ENCODE measurements at places on chromosomes 6 and 20. TPM values are rescaled to one million over a fixed set of nuclear protein-coding genes. Genes with fewer than 3 reads are reported as not detected.

The SLC17A5 gene
- total RNA-seq: 1.7 TPM

The BCAS4 gene
- total RNA-seq: 16.6 TPM

The SLC32A1 gene
- not detected for total RNA-seq

The BNIP5 gene
- total RNA-seq: not detected

The BEND6 gene
- not detected for total RNA-seq

The C6orf52 gene
- total RNA-seq: 1.3 TPM

The ATAT1 gene
- 6.9 TPM for total RNA-seq

The MTFR2 gene
- 19.2 TPM for total RNA-seq

The ADTRP gene
- 52.1 TPM for total RNA-seq

The DCDC2 gene
- not detected for total RNA-seq

The FRMD1 gene
- total RNA-seq: not detected

The PKIB gene
- not detected for total RNA-seq

The GPX5 gene
- not detected for total RNA-seq

The LY86 gene
- 1.8 TPM for total RNA-seq

The IPCEF1 gene
- 24.4 TPM for total RNA-seq

The TMEM244 gene
- total RNA-seq: not detected

The PACRG gene
- not detected for total RNA-seq

The OR12D1 gene
- total RNA-seq: not detected

- DNase-seq: no peak
- no peaks in the 10 kb centered on the region for H3K36me3 ChIP-seq
- no peaks in the 10 kb centered on the region for H3K4me1 ChIP-seq
- H3K27ac ChIP-seq: no peak overlapping the region
- no peaks in the 10 kb centered on the region for H3K27me3 ChIP-seq
Observed at GRCh38 chr20:37358366-37359150, 12.6 kb downstream of the SRC start.

- peaks cover 75% of the 10 kb centered on the region for H3K4me1 ChIP-seq
- no peaks in the 10 kb centered on the region for H3K27me3 ChIP-seq
- H3K27ac ChIP-seq: peak overlapping the region; percentile 96
- H3K4me3 ChIP-seq: peak overlapping the region; percentile 92
Observed at GRCh38 chr6:24910331-24910960, 25.3 kb downstream of the RIPOR2 start.

DNA sequence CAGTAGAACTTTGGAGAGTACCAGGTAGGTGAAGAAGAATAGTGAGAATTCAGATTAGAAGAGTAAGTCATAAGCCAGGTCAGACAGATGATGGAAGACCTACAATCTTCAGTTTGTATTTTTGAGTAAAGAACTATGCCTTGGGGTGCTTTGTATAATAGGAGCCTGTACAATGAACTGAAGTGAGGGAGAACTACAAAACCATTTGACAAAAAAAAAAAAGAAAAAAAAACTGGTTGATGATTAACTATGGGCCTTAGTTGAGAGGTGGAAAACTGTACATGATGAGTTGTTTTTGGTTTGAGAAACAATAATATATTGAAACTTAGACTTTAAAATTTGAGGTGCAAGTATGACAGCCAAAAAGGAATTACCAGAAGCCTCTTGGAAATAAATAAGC, 25.7 kb downstream of the VTA1 start:
- no peaks in the 10 kb centered on the region for H3K27me3 ChIP-seq
- H3K36me3 ChIP-seq: peaks cover 54% of the 10 kb centered on the region
- no peak overlapping the region for H3K4me3 ChIP-seq
- no peak for DNase-seq

DNA sequence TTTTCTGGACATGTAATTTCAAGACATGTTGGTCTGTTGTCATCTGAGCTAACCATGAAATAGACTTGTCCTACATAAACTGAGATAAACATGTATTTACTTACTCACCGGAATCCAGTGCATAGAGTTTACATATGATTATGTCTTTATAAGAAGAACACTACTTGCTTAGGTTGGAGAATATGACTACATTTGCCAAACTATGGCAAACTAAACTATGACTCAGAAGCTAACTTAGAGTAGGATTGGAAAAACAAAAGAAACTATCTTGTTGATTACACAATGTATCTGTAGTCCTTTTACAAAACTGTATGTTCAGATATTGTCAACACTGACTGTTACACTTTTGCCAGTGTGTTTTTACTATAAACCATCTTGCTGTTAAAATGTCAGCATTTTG, 113.3 kb downstream of the CRYBG1 start:
- H3K27ac ChIP-seq: no peak overlapping the region
- H3K4me1 ChIP-seq: peaks cover 11% of the 10 kb centered on the region
- H3K4me3 ChIP-seq: no peak overlapping the region
- no peaks in the 10 kb centered on the region for H3K36me3 ChIP-seq

DNA sequence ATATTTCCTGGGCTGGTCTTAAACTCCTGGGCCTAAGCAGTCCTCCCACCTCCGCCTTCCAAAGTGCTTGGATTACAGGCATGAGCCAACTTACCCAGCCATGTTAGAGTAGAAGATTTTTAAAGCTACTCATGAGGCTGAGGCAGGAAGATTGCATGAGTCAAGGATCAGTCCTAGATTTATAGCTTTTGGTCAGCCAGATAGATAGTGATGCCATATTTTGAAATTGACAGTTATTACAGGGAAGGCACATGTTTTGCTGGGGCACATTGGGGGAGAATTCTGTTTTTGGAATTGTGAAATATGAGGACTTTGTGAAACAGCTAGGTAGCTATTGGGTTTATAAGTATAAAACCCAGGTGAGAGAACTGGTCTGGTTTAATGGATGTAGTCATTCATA, 40.9 kb downstream of the DOP1A start:
- no peaks in the 10 kb centered on the region for H3K4me1 ChIP-seq
- no peak overlapping the region for H3K27ac ChIP-seq
- peaks cover 25% of the 10 kb centered on the region for H3K36me3 ChIP-seq
- DNase-seq: no peak

GRCh38 chr6:15129887-15130286, 116.0 kb upstream of the JARID2 start:
- no peaks in the 10 kb centered on the region for H3K27me3 ChIP-seq
- peak overlapping the region; percentile 50 for H3K27ac ChIP-seq
- H3K4me3 ChIP-seq: no peak overlapping the region
- peak; percentile 16 for DNase-seq
- H3K4me1 ChIP-seq: peaks cover 13% of the 10 kb centered on the region
- H3K36me3 ChIP-seq: no peaks in the 10 kb centered on the region

DNA sequence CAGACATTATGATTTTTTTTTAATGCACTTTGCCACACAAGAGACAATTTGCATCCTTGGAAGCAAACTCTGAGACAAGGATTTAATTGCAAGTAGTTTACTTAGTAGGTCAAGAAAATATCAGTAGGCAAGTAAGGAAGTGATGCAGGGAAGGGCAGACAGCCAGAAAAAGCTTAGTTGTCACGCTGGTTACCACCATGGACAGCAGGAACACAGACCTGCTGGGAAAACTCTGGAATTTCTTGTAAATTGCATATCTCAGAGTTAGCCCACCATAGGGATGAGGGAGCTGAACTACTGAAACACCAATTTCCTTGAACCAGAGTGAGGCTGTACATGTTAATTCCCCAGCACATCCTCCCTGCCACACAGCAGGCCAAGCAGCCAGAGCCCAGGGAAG, 92.7 kb downstream of the L3MBTL3 start:
- H3K4me1 ChIP-seq: peaks cover 10% of the 10 kb centered on the region
- H3K27me3 ChIP-seq: no peaks in the 10 kb centered on the region
- no peak overlapping the region for H3K4me3 ChIP-seq
- DNase-seq: no peak
- peaks cover 30% of the 10 kb centered on the region for H3K36me3 ChIP-seq
- no peak overlapping the region for H3K27ac ChIP-seq

DNA sequence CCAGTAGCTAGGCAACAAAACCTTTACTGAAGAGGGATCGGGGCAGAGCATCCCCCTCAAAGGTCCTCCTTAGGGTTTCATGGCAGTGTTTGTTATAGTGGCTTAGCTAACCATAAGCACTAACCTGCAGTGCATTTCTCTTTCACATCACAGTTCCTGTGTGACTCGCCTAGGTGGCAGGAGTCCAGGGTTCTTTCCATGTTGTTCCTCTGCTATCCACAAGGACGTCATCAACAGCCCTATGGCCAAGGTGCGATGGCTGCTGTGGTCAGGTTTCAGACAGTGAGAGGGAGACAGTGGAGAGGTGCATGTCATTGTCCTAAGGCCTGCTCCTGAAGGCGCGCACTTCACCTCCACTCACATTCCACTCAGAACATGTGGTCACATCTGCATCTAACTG, 38.8 kb upstream of the FOXA2 start:
- no peaks in the 10 kb centered on the region for H3K4me1 ChIP-seq
- no peaks in the 10 kb centered on the region for H3K36me3 ChIP-seq
- no peak overlapping the region for H3K4me3 ChIP-seq
- DNase-seq: no peak
- H3K27me3 ChIP-seq: no peaks in the 10 kb centered on the region

GRCh38 chr6:63671098-63671754, 35.6 kb downstream of the PHF3 start:
- peaks cover 13% of the 10 kb centered on the region for H3K36me3 ChIP-seq
- no peaks in the 10 kb centered on the region for H3K27me3 ChIP-seq
- H3K4me3 ChIP-seq: no peak overlapping the region
- no peak overlapping the region for H3K27ac ChIP-seq
- peaks cover 37% of the 10 kb centered on the region for H3K4me1 ChIP-seq
- DNase-seq: no peak

- no peak for DNase-seq
Observed at GRCh38 chr6:42433409-42433808, 18.3 kb downstream of the TRERF1 start.

GRCh38 chr20:37381621-37382471, 35.9 kb downstream of the SRC start:
- no peak for DNase-seq
- H3K36me3 ChIP-seq: no peaks in the 10 kb centered on the region
- H3K27me3 ChIP-seq: peaks cover 4% of the 10 kb centered on the region
- H3K4me1 ChIP-seq: peaks cover 13% of the 10 kb centered on the region
- H3K4me3 ChIP-seq: no peak overlapping the region

GRCh38 chr20:22688485-22688884, 104.1 kb upstream of the FOXA2 start:
- H3K36me3 ChIP-seq: no peaks in the 10 kb centered on the region
- no peak overlapping the region for H3K4me3 ChIP-seq
- H3K27me3 ChIP-seq: peaks cover 6% of the 10 kb centered on the region
- no peak overlapping the region for H3K27ac ChIP-seq

DNA sequence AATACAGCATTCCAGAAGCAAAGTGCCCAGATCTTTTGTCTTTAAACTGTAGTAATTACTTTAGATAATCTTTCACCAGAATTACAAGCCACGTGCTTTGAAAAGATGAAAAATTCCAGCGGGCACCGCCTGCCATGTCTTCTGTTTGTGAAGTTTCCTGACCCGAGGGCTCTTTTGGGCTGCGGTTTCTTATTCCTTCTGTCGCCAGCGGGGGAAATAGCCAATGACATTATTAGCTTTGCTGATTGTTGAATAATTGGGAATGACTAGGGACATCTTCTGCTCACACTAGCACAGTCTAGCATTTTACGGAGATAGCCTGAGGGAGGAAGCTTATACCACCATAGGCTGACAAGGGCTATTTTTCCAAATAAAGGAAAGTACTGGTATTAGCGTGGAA, 124.7 kb downstream of the SAMD5 start:
- H3K27ac ChIP-seq: no peak overlapping the region
- no peak for DNase-seq
- peaks cover 2% of the 10 kb centered on the region for H3K27me3 ChIP-seq
- no peaks in the 10 kb centered on the region for H3K4me1 ChIP-seq
- no peak overlapping the region for H3K4me3 ChIP-seq

DNA sequence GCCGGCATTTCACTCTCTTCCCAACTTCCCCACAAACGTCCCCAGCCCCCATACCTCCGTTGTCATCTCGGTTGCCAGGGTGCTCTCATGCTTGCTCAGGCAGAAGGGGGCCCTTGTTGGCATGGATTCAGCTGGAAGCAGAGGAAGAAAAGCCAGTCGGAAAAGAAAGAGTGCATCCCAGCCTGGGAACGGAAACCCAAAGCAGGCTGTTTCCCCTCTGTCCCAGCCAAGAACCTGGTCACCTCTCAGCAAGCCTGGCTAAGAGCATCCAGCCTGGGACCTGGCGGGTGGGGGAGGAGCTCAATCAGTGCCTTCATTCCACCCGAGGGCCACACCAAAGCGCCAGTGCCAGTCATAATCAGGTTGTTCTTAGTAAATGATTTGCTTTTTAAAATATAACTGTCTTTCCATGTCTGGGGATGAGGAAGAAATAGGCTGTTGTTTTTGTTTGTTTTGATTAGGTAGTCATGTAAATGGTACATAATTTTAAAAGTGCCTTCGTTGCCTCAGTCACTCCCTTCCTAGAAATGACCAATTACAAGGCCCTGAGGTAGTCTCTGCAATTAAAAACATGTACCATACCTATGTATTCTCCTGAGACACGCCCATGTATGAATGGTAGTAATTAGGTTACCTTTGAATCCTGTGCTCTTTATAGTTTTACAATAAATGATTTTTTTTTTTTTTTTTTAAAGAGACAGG, 21.1 kb downstream of the CHMP4B start:
- H3K36me3 ChIP-seq: peaks cover 26% of the 10 kb centered on the region
- no peak for DNase-seq
- H3K4me1 ChIP-seq: peaks cover 49% of the 10 kb centered on the region
- no peak overlapping the region for H3K4me3 ChIP-seq
- no peaks in the 10 kb centered on the region for H3K27me3 ChIP-seq

DNA sequence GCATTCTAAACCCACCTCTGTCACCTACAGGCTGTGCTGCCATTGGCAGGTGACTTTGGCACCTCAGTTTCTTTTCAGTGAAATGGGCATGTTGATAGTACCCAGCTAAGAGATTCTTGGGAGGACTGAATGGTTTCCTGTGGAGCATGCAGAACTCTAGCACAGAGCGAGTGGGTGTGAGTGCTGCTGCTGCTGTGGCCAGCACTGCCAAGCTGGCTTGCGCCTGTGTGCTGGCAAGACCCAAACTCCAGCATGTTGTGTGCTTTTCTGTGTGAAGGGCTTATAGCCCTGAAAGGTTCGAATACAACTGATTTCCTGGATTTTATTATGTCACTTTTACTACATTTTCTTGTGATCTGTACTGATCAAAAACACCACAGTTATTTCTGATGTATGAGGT, 78.1 kb upstream of the KIF25 start:
- H3K4me1 ChIP-seq: no peaks in the 10 kb centered on the region
- DNase-seq: no peak
- H3K27me3 ChIP-seq: peaks cover 3% of the 10 kb centered on the region
- no peak overlapping the region for H3K27ac ChIP-seq
- no peaks in the 10 kb centered on the region for H3K36me3 ChIP-seq

DNA sequence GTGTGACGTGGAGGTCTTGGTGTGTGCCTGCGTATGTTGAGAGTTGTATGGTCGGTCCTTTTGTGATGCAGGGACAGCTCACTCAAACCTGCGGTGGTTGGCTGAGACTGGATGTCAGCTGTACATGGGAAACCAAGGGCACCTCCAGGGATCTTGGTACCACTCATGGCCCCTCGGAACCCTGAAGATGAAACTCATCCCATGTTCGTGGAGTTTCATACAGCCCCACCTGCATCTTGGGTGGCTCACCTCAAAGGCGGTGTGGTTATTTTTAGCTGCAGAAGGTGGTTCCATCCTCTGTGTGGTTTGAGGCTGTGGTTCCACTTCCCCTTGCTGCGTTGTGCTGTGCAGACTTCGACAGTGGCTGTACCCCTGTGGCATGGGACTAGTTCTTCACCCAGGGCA, 52.6 kb upstream of the SLC22A1 start:
- no peak for DNase-seq
- H3K27ac ChIP-seq: no peak overlapping the region
- no peak overlapping the region for H3K4me3 ChIP-seq
- no peaks in the 10 kb centered on the region for H3K27me3 ChIP-seq
- peaks cover 67% of the 10 kb centered on the region for H3K36me3 ChIP-seq
